ENCODE measurements at places on chromosomes 6 and 20.
A peak's percentile ranks its signal among the peaks of the same experiment; 100 is the strongest.

DNA sequence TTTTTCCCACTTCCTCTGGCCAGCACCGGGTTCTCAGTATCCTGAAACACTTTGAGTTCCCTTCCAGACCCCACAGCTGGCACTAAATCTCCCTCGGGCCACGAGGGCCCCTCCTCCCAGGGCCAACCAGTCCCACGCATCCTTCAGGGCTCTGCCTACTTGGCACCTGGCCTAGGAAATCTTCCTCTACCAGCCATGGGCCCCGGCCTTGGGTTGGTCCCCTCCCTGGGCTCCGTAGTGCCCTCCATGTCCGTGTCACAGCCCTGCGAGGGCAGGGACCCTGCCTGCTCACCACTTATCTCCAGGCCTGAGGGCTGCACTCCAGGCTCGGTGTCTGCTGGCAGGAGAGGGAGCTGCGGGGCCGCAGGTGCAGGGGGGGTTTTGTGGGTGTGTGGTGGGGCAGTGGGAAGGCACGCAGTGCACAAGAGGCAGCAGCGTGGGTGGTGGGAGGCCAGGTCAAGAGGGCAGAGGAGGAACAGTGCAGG is 48.8 kb upstream of the CDH22 start:
- no peak for DNase-seq

- DNase-seq = no peak
Observed at GRCh38 chr20:58901488-58902402, 49.2 kb downstream of the GNAS start.

DNA sequence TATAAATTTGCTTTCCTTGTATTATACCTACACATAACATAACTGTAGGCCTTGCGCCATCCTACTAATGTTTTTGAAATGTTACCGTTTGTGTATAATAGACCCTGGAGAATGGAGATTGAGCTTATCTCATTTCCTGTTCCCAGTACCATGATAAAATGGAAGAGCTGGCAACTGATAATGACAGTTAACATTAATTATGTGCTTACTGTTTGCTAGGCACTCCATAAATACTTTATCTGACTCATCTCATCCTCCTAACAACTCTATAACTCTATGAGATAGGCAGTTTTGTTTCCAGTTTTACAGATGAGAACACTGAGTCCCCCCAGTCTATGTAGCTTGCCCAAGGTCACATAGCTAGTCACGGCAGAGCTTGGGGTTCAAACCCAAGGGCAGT is 396.7 kb downstream of the SYNE1 start:
- DNase-seq = no peak

DNA sequence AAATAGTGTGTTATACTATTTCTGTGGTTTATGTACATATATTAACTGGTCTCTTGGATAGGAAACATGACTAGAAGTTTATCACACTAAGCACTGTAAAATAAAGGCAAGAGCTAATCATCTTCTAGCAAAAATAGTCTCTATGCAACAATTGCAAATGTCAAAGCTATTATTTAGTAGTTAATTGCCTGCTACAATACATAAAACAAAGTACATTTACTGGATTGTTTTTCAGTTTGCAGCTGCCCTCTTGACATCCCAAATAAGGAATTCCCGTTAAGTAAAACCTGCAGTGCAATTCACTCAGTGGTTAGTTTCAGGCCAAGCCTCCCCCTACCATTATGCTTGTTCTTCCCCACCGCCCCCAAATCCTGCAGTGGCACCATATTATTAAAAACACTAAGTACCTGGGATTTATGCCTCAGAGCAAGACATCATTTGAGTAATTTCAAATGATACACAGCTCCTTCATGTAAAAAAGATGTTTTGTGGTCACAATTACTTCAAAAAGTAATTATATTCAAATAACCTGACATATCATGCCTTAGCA is 1.6 kb upstream of the ATP5F1E start:
- no peak for DNase-seq

- no peak for DNase-seq
Observed at GRCh38 chr6:157991067-157991432, 9.4 kb downstream of the SYNJ2 start.

DNA sequence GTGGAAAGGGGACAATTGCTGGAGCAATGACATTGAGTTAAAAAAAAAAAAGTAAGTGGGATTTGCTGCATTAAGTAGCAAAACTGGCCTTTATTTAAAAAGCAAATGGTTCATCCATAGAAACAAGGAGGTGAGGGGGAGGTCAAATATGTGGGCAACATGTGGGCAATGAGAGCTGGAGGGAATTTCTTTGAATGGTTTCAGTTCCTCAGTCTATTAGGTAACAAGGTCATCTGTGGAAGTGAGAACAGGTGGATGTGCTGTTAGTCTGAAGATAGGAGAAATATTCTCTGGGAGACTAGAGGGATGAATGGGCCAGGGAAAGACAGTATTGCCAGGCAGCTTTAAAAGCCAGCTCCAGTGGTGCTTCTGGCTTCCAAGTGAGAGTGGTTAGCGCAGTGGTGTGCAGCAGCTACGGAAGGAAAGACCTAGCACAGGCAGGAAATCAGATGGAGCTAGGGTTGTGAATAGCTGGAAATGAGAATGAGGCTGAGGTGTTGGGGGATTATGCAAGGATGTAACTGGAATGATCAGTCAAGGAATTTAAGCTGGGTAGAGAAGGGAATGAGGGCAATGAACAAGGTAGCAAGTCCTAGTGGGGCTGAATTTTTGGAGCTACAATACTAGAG is 727.6 kb downstream of the PTPRT start:
- no peak for DNase-seq

- DNase-seq = no peak
Observed at GRCh38 chr6:135180542-135181332, at the start of gene MYB. MYB (plus strand) TSS chr6:135181308; CDS start chr6:135181514, 206 bp downstream.

GRCh38 chr6:18511211-18511610 is 124.1 kb downstream of the RNF144B start:
- DNase-seq = no peak

GRCh38 chr6:10386220-10386619 is 28.7 kb downstream of the TFAP2A start:
- DNase-seq = no peak

- no peak for DNase-seq
Observed at GRCh38 chr6:39893286-39893685, 41.0 kb downstream of the MOCS1 start.

DNA sequence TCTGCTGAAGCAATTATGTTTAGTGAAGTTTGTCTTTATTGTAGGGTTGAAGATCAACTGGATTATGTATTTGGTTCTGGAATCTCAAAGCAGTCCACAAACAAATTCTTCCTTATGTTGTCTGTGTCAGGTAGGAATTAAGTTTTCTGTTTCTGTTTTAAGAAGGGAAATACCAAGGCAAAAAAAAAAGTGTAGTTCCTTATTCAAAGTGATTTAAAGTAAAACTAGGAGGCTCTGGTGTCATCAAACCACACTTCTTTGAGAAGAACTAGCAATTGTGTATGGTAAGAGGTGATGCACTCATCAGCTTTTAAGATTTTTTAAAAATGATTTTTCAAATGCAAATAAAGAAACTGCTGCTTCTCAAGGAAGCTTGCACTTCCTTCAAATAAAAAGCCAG is 1.9 kb downstream of the FAM135A start:
- no peak for DNase-seq

GRCh38 chr20:11098888-11099287 is 425.1 kb upstream of the JAG1 start:
- peak; percentile 7 for DNase-seq

DNA sequence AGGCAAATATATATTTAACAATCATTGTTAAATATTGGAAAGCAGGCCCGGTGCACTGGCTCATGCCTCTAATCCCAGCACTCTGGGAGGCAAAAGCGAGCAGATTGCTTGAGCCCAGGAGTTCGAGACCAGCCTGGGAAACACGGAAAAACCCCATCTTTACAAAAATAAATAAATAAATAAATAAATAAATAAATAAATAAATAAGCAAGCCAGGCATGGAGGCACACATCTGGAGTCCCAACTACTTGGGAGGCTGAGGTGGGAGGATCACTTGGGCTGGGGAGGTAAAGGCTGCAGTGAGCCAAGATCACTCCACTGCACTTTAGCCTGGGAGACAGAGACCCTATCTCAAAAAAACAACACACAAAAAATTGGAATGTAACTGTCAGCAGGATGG is 53.7 kb downstream of the ZFP64 start:
- no peak for DNase-seq

DNA sequence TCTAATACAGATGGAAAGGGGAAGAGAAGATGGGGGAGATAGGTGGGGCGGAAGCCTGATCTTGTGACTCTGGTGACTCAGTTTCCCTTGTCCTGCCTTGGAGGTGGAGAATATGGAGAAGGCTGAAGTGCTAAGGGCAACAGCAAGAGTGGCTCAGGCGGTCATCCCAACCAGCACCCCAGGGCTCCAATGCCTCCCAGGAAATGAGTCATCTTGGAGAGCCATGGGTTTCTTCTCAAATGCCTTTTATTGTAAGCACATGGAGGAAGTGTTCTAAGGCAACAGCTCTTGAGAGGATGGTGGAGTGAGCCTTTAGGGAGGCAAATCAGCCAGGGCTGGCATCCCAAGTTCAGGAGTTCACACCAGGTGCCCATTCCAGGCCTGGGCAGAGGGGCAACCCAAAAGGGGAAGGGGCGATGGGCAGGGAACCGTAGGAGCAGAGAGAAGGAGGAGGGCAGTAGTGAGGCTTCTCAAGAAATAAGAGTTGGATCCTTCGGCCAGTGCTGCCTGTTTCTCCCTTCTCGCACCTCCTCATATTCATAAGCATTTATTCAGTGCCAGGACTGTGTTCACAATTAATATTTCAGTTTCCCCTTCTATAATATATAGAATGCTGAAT is 13.2 kb upstream of the AHCY start:
- no peak for DNase-seq

DNA sequence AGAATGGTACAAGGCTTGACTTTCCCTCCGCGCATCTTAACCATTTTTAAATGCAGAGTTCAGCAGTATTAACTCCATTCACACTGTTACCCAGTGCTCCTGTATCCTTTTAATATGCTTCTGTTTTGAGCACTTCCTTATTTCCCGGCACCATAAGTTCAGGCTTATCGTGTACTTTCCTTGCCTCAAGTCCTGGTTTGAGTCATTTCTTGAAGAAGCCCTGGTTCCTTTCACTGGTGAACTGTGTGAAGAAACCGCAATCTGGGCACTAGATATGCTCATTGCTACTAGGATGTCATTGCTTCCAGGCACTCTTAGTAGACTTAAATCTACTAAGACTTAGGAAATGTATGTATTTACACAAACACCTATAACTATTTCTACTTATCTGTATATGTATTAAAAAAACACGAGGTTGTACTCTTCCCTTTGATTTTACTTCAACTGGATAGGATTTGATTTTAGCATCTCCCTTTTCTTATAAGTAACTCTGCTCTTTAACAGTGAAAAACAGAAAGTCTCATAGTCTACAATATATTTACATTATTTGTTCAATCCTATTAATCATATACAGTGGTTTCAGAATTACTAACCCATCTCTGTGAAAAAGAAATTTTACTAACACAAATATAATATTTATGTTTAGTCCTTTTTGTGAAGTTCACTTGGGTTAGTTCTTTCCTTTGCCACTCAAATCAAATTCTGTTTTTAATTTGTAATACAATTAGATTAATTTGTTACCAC is 135.5 kb downstream of the CDKAL1 start:
- no peak for DNase-seq

GRCh38 chr20:40681684-40682083 is 7.4 kb downstream of the MAFB start:
- DNase-seq = no peak

- DNase-seq = no peak
Observed at GRCh38 chr6:49668083-49668511, 31.5 kb upstream of the RHAG start.

GRCh38 chr6:9233226-9233625 is 797.9 kb upstream of the SLC35B3 start:
- no peak for DNase-seq

GRCh38 chr6:160131636-160132296 is 10.2 kb downstream of the SLC22A1 start:
- no peak for DNase-seq

- DNase-seq = no peak
Observed at GRCh38 chr6:157150076-157150475, 173.2 kb downstream of the TMEM242 start.

GRCh38 chr6:36912586-36912985 is 26.8 kb downstream of the C6orf89 start:
- no peak for DNase-seq

- DNase-seq = no peak
Observed at GRCh38 chr6:127100510-127101140, 17.8 kb upstream of the RSPO3 start.

GRCh38 chr20:58306421-58307261 is 2.9 kb upstream of the RAB22A start:
- no peak for DNase-seq

DNA sequence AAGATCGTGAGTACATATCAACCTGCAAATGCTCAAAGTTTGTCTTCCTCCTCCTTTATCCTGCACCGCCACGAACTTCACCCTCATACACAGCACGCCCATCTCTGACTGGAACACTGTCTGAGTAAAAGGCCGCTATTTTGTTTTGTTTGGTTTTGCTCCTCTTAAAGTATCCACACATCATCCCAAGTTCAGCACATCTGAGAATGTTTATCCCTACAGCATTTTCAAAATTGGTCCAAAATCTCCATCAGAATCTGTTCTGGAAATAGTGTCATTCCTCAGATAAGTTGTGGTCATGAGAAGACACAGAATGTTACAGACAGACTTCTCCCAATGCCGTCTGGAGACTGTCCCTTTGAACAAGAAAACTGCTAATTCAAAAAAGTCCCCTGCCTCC is 251.6 kb upstream of the ARID1B start:
- DNase-seq = no peak

- DNase-seq = no peak
Observed at GRCh38 chr6:91075244-91075976, 488.5 kb upstream of the MAP3K7 start.

DNA sequence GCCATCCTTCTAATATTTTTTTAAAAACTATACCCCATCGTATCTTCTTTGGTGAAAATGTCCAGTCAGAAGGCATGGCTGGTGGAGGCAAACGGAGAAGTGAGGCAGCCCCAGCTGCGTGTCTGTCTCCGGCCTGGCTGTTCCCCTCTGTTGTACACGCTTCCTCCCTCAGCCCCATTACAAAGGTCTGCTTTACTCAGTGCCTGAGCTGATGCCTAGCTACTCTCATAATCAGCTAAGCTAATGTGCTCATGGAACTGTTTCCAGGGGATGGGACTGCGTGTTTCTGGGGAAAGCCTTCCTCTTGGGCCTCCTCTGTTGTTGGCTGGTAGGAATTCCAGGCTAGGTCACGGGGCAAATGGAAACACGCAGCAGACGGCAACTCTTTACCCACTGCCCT is 67.3 kb downstream of the PPP1R3G start:
- no peak for DNase-seq

- peak; percentile 61 for DNase-seq
Observed at GRCh38 chr6:156662025-156662445, 115.1 kb upstream of the ARID1B start.
